ENCODE measurements at places on chromosomes 12 and 14.

DNA sequence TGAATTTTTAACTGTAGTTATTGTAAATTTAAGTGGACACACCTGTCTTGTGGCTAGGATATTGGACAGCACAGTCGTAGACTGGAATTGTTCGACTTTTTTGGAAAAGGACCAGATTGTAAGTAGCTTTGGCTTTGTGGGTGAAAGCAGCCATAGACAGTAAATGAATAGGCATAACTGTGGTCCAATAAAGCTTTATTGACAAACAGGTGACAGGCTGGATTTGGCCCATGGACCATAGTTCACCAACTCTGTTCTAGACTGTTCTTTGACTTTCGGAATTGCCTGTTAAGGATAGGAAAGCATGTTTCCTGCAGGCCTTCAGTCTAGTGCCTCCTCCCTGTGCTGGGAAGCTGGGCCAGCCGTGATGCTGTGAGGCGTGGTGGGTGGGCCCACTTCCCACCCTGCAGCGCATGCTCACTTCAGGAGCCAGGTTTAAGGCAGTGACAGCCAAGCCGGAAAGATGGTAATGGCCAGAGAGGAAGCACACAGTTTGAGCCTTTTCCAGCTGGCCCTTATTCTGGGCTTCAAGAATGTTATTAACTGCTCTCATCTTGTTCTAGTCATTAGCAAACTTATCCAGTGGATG, 51.8 kb downstream of the PPP2R5C start:
- no peak for DNase-seq

DNA sequence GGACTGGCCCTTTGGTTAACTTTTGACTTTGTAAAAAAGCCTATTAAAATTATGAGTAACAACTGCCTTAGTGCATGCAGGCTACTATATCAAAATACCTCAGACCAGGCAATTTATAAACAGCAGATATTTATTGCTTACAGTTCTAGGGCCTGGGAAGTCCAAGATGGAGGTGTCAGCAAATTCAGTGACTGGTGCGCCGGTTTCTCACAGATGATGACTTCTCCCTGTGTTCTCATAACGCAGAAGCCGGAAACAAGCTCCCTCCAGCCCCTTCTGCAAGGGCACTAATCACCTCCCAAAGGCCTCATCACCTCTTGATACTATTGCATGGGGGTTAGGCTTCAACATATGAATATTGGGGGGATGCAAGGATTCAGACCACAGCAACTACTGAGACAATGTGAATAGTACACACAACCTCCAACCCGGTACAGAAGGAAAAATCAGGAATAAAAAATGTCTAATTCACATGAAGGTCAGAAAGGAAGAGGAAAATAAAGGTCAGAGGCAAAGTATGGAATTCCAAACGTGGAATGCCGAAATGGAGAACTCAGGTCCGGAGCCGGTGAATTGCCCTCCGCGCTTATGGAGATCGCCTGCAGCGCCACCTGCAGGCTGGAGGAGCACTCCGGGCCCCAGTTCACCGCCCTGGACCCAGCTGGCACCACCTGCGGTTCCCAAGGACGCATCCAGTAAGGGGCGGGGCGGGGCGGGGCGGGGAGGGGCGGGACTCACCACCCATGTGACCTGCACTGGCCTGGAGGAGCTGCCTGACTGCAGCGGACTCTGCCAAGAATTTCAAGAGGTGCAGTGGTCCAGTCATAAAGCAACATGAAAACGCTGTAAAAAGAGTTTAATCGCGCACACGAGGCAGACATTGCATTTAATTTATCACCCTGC, 203.4 kb downstream of the KIF26A start:
- no peak for DNase-seq

GRCh38 chr14:63046339-63047268, 1.3 kb upstream of the KCNH5 start:
- no peak for DNase-seq

DNA sequence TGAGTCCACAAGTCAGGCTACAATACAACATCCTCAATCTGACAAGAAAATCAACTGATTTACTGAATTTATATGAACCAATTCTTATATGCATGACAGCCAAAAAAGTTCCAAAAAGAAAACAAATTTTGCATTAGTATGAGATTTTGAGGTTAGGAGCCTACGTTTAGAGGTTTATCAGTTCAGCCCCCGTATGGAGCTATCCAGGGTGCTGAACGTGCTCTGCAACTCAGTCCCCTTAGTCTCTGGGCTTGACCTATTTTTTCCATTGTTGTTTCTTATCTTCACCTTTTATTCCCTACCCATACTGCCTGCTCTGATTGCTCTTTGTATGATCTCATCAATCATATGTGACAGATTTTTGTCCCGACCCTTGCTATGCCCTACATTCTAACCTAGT, 693.0 kb downstream of the NRXN3 start:
- no peak for DNase-seq

GRCh38 chr12:105954951-105955931, 183.5 kb downstream of the NUAK1 start:
- DNase-seq: no peak

DNA sequence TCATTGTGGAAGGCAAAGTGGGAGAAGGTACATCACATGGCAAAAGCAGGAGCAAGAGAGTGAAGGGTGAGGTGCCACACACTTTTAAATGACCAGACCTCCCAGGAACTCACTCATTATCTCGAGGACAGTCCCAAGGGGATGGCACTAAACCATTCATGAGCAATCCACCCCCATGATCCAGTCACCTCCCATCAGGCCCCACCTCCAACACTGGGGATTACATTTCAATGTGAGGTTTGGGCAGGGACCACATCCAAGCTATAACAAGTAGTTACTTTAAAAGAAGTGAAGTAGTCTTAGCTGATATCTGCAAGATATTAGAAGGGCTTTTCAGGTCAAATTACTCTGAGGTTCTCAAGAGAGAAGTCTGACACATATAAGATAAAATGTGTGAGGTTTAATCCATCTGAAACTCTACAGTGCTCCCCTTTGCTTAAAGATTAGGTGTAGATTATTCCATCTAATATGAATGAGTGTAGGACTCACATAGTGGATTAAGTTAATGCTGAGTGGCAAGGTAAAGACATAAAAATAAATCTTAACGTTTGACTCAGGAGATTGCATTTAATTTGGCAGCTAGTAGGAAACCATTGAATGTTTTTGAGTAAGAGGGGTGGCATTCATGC, 130.8 kb downstream of the TMX1 start:
- no peak for DNase-seq

DNA sequence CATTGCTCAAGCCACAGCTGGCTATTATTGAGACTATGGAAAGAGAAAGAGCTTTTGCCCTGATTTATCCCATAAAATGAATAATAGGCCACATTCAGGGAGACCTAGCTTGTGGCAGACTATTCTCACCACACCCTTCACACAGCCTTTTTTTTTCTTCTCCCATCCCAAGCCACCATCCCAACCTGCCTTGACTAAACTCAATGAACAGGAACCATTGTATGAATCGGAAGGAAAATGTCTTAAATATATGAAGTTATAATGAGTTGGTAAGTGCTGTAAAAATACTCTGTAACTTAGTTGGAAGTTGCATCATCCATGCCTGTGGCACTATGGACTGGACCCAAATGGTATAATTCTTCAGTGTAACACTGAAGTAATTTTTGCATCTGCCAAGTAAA, 338.4 kb downstream of the RAD51B start:
- DNase-seq: no peak

GRCh38 chr12:110344657-110345056, 58.9 kb downstream of the ANAPC7 start:
- DNase-seq: no peak

- no peak for DNase-seq
Measured at GRCh38 chr14:29339494-29340172, 573.0 kb downstream of the FOXG1 start.

DNA sequence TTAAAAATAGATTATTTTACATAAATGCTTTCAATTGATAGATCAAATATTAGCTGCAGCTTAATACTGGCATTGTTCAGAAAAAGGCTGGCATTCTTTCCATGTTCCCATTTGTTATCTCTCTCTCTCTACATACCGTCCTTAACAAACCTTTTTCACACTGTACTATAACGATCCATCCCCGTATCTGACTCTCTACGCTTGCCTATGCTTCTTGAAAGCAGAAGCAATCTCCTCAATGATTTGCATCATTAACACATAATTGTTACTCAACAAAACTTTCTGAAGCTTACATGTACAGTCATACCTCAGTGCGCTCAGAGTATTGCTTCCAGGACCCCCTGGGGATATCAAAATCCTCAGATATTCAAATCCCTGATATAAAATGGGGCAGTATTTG, 89.7 kb downstream of the TMTC1 start:
- no peak for DNase-seq

- DNase-seq: no peak
Measured at GRCh38 chr12:80598004-80598606, 109.3 kb upstream of the MYF6 start.

DNA sequence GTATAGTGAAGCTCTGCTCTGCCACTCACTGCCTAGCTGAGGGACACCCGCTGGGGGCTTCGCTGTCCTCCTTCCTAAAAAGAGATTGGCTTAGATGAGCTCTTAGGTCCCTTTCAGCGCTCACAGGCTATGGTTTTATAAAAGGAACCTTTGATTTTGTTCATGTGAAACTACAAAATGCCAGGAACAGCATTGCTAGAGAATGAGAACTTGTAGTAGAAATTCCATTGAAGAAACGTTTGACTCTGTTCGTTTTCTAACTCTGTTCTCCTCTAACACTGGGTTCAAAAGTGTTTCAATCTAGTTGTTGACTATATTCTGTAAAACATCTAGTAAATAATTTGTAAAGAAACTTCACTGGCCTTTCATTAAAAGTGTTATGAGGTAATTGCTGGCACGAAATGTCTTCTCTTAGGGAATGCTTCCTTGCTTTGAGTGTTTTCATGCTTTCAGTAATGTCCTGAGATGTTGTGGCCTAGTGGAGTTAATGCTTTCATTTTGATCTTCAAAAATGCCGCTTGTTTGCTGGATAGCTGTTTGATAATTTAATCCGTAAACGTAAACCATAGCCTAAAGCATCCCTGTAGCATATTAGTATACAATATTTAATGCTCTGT, 1.6 kb downstream of the MARK3 start:
- DNase-seq: no peak

GRCh38 chr12:40473962-40474361, 218.3 kb upstream of the CNTN1 start:
- DNase-seq: no peak

GRCh38 chr14:62062645-62063044, 300.4 kb downstream of the SNAPC1 start:
- DNase-seq: no peak

DNA sequence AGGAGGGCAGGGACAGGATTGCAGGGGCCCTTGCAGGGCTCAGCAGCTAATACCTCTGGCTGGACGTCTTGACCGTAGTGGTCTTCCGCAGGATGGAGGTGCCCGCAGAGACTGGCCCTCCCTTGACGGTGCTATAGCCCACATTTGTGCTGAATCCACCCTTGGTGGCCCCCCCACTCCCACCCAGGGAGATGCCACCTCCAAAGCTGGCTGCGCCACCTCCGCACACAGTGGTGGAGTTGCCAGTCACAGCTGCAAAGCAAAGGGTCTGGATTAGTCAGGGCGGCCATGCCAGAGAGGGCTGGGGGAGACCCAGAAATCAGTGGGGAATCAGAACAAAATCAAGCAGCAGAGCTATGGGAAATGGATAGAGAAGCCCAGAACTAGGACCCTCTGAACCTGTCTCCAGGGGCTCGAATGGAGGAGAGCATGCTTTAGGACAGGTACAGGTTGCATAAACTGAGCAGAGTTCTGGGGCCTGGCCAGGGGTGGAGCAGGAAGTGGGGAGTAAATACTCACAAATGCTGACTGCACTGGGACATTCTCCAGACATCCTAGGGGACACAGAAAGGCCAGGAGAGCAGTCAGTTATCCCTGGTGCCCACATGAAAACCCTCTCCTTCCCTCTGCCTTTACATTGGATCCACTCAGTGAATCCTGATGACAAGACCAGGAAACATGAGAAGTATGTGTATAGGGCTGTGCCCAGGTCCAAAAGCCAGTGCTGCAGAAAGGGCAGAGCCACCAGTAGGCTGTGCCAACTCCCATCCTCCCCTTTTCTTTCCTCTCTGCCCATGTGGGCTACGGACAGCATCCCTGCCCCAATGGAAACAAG, 8.1 kb upstream of the KRT4 start:
- DNase-seq: no peak

DNA sequence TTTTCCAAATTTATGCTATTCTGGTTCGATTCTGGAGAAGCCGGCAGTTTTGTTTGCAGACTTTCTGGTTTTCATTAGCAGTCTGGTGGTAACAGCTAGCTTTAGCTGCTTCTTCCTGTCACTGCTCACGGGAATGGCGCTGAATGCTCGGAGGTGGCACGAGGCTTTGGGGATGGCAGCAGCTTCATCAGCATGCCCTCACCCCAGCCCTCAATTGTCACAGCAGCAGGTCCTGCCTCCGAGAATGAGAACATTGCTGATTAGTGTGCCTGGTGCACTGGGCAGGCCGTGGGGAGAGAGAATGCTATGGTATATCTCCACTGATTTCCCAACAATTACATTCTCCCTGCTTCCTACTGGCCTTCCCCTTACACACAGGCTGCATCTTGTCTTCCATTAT, 73.6 kb downstream of the SAMD4A start:
- DNase-seq: no peak

Data from frontal cortex (tissue), 4 donors.